Left renal pelvis (tissue), 4 donors: ENCODE measurements at places on chromosomes 13 and 19.

DNA sequence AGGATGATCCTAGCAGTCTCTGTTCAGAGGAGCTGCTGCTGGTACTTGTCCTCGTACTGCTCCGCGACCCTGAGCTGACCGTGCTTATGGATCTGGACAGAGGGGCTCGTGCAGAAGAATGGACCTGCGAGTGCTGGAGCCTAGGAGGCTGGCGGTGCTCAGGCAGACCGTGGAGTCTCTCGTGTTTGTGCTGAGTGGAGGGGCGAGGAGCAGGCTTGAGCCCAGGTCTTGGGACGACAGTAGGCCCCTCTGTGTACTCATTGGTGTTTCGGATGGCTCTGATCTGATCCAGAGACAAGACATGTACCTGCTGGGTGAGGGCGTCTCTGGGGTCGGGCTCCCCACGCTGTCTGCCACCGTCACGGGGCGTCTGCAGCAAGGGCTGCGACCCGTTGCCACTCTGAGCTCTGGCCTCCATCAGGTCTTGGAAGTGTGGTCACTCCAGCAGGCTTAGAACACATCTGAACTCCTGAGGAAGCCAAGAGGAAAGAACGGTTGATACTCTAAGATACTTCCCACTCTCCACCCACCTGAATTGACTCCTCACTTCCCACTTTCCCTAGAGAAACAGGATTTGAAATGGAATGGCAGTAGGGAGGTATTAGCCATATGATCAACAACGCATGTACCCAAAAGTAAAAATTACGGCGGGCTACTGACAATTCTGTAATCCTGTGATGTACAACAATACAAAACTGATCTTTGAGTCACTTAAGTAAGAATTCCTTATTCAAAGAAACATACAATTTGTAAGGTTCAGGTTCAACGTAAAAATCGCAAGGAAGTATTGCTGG is 3.4 kb downstream of the SPRY2 start:
- DNase-seq: no peak

DNA sequence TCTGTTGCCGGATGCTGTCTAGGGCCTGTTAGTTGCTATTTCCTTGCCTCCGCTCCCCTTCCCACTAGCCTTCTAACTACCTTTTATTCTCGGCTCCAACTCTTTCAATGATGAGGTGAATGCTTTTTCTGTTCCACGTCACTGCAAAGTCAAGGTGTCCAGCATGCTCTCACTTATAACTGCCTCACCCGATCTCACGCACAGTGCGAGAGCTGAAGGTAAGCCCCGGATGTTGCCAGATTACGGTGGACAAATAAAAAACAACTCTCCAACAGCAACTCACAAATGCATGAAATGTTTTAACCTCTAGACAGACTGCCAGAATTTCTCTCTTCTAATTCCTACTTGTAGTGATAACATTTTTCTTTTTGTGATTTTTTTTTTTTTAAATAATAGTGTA is 169.9 kb downstream of the STK24 start:
- no peak for DNase-seq

DNA sequence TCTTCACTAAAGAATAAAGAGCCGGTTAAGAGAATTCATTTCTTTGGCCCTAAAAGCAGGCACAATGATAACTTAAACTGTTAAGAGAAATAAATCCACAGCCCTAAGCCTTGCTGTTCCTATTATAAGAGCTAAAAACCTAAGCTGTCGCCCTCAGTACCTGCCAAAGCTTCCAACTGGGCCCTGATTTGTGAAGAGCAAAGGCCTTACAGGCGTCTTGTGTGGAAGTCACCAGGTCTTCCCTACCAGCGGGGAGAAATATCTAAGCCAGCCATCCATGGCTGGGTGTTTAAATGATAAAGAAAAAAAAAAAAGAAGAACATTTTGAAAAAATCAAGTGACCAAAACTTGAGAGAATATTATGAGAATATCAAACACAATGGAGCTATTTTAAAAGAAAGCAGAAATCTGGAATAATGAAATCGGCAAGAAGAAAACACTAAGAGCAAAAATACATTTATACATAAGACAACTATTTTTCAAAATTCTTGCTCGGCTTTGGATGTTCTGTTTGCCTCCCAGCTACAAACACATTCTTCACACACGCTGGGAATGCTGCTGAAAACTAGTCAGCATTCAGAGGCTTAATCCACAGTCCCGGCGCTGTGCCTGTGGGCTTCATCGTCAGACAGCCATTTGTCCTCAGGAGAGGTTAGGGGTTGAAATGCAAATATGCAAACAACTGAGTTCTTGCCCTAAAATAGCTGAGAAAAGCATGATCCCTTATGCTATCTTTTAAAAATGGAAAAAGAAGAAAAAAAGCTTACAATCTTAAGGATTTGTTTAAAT is 89.8 kb upstream of the LSM14A start:
- no peak for DNase-seq

GRCh38 chr13:95903569-95903968 is 149.6 kb downstream of the UGGT2 start:
- DNase-seq: no peak

DNA sequence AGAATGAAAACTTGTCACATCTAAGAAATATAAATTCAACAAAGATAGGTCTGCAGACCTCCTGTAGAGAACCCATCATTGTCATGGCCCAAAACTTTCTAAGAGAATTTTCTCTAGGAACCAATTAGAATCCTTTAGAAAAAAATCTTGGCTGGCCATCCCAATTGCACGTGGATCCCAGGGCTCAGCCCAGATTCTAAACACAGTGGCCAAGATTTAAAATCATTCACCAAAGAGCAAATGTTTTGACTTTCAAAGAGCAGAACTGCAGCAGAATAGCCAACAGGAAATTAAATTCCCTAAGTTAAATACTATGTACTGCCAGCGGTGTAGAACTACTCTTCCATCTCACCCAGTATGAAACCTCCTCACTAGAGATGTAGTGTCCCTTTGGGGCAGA is 21.3 kb downstream of the IPO5 start:
- no peak for DNase-seq

DNA sequence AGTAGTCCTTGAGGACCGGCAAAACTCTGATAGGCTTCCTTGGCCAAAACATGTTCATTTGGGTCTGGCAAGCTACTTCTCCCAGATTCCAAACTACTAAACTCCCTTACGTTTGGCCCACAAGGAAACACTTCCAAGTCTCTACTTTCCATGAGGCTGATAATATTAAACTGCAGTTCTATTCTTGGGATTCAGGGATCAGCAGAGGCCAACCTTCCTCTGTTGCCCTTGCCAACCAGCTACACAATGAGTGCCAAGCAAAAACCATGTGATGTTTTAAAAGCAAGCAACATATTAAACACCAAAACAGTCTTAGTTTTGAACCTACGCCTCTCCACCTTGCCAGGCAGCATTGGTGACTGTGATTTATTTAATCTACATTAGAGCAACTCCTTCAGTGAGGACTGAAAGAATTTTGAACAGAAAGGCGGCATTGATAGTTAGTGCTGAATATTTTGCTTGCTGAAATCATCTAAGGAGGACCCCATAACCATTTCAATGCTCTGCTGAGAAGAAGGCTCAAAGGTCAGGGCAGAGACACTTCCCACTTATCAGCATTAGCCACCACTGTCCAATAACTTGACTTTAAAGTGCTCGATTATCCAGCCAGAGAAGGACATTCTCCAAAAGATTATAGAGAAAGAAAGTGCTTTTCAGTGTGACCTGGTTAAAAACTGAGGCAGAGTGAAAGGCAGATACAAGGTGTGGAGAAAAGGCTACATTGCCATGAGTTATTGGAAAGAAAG is 287.1 kb downstream of the TBC1D4 start:
- no peak for DNase-seq

- no peak for DNase-seq
Measured at GRCh38 chr13:41605319-41606285, 148.3 kb downstream of the RGCC start.

- DNase-seq: no peak
Measured at GRCh38 chr13:44954224-44954623, 35.0 kb downstream of the NUFIP1 start.

DNA sequence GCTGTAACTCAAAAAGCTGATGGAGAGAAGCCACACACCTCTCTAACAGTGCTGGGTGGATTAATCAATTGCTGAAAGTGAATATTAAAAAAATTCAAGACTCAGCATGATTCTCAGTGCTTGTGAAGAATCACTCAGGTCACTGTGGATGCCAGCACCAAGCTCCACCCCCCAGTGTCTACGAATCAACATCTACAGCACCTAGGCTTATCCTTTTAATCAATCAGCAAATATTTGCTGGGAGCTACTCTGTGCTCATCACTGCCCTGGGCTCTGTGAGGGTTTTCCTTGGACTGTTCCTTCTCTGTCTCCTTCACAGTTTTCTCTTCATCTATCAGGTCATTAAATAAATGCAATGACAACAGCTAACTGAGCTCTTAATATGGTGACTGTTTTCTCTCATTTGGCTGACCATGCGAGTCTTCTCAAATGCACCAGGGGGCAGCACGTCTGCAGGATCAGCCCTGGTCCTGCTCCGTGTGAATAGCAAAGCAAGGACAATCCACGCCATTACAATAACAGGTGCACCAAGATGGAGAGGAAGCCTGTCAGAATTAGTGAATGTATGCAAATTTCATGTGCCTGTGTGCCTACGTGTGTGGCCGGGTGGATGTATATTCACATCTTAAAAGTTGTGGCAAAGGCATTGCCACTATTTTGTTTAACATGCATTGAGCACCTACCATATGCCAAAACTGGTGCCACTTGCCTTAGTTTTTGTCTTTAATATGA is 14.6 kb upstream of the C13orf42 start:
- no peak for DNase-seq
